ENCODE measurements at places on chromosomes 5 and 9.
A peak's percentile ranks its signal among the peaks of the same experiment; 100 is the strongest.

DNA sequence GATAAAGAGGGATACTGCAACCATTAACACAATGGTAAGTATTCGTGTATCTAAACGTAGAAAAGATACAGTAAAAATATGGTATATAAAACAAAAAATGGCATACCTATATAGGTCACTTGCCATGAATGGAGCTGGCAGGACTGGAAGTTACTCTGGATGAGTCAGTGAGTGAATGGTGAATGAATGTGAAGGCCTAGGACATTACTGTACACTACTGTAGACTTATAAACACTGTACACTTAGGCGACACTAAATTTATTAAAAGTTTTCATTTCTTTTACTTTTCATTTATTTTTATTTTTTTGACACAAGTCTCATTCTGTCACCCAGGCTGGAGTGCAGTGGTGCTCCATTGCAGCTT is 14.1 kb downstream of the TDRD7 start:
- DNase-seq = no peak

DNA sequence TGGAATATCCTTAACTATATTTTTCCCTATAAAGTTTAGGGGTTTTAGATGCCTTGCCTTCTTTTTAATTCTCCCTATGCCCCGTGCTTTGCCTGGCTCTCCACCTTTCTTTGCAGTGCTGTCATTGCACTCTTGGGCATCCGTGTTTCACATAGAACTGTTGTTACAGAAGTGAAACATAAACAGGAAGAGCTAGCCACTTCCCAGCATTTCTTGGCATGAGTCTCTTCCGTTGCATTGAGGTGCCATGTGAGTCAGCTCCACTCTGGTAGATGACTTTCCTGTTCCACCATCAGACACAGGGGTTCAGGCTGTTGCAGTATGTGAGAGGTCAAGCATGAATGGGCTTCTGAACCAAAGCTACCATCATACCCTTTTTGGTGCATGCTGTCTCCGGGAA is 73.4 kb downstream of the ANGPTL2 start:
- no peak for DNase-seq

DNA sequence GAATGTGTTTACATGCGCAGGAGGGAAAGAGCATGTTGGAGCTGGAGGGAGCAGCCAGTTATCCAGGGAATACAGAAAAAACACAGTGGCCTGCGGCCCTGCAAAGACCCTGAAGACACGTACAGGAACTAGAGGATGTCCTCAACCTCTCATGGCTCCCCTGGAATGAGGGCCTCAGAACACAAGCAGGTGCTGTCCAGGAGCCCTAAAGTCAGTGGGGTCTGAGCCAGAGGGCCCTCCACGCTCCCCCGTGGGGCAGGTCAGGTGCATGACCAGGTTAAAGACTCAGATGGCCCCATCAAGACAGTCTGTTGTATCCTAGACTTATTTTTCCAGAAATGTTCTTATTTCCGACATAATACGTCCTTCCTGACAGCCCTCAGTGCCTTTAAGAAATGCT is 106.9 kb downstream of the ROR2 start:
- DNase-seq = no peak

DNA sequence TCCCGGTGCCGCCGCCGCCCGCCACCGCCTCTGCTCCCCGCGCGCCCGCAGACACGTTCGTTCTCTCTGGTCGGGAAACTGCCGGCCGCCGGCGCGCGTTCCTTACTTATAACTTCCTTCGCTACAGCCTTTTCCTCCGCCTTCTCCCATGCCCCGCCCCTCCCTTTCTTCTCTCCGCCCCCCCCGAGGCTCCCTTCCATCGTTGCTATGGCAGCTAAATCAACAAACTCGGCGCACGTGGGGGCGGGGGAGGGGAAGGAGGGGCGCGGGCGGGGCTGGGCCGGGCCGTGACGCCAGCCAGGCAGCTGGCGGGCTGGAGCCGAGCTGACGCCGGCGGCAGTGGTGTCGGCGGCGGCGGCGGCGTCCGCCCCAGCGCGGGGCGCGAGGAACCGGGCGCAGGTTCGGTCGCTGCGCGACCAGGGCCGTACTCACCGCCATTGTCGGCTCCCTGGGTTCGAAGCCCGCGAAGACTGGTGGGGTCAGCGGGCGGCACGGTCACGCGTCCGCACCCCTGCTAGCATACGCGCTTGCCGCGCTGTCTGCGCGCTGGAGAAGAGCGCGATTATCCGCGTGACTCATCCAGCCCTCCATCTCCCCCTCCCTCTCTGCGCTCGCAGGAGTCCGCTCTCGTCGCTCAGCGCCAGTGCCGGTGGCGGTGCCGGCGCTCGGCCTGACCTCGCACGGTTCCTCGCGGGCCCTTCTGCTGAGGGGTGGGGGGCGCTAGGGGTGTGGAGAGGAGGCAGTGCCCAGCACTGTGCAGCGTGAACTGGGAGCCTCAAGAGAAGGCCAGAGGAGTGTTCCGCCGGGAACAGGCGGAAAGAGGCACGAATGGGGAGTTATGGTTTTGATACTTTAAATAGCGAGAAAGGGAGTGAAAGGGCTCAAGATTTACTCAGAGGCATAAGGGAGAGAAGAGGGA is at the start of gene KLF4:
KLF4 (minus strand) TSS at position 83 of the 919 bp plus-strand sequence. CDS start 597 bp downstream, outside the sequence.
- DNase-seq = peak; percentile 66

GRCh38 chr5:131270809-131271208 is 7.0 kb downstream of the CDC42SE2 start:
- DNase-seq = no peak

- no peak for DNase-seq
Measured at GRCh38 chr9:102479191-102479590, 515.9 kb upstream of the CYLC2 start.

DNA sequence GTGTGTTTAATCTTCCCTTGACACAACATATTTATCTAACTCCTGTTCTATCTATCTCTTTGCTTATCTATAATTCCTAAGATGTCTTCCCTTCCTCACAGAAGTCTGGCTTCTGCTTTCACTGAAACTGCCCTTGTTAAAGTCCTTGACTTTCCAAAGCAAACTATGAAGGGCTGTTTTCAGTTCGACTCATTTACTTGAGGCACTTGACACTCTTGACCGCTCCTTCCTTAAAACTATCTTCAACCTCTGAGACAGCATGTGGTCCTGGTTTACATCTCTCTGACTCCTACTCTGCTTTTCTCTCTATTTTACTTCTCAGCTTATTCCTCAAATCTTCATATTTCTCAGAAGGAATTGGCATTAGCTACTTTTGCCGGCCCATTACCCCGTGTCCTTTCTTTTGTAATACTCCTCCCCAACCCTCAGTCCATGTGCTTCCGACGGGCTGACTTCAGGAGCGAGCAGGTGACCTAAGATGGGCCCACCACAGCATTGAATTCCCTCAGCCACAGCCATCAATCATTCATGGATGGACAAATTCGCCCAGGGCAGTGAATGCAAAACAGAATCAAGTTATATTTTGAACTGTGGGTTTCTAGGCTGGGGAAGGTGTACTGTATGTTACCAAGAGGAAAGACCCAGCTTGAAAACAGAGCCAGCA is 1089.2 kb downstream of the PTPRD start:
- no peak for DNase-seq

- no peak for DNase-seq
Measured at GRCh38 chr9:108905494-108905893, 28.4 kb downstream of the ELP1 start.

DNA sequence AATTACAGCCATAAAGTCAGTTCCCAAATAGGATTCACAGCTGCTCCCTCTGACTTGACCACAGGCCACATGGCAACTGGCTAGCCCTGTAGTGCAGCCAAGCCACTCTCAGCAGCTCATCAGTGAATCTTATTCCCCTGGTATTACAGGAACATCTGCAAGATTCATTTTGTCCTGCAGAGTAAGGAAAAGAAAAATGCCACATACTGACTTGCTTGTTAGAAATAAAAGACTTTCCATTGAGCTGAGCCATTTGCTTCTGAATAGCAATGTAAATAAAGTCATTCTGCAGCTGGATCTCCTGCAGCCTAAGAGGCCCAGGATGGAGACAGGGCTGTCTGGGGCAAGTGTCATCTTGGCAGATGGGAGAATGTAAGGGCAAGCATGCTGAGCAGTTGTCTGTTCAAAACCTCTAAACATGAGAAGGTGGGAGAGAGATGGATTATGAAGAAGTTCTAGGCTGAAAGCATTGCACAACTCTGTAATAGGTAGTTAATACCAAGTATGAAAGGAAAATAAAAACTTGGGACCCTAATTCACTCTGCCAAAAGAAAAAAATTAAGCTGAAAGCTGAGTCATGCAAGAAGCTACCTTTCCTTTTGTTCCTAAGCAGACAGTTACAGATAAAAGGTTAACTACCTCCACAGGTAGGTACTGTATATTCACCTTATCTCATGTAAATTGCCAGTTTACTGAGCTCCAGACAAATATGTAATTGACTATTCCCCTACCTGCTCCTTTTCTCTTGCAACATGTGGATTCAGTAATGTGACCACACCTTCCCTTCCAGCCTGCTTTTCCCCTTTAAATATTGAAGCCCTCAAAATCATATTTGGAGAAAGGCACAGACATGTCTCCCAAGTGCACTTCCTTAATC is 244.4 kb upstream of the RAI14 start:
- no peak for DNase-seq

GRCh38 chr5:132504746-132505145 is 14.2 kb upstream of the IRF1 start:
- no peak for DNase-seq

GRCh38 chr5:152869971-152870370 is 464.9 kb upstream of the NMUR2 start:
- no peak for DNase-seq

- no peak for DNase-seq
Measured at GRCh38 chr5:142501890-142502289, 177.1 kb upstream of the SPRY4 start.

GRCh38 chr5:96629774-96630173 is 32.4 kb upstream of the CAST start:
- no peak for DNase-seq

GRCh38 chr5:150642991-150643710 is 2.7 kb downstream of the SYNPO start:
- no peak for DNase-seq

DNA sequence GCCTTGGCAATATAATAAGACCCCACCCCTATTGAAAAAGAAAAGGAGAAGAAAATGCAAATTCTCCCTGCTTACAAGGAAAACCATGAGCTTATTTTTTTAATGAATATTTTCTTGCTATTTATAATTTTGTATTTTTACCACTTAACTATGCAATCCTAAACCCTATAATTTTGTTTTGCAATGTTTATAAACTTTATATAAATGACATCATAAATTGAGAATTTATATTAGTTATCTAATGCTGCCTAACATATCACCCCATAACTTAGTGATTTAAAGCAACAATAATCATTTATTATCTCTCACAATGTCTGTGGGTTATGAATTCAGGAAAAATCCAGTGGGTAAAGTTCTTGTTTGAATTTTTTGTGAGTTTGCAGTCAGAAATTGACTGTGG is 369.1 kb downstream of the TAF11L14 start:
- DNase-seq = no peak

GRCh38 chr5:176416965-176417364 is 626 bp upstream of the CLTB start:
- no peak for DNase-seq

- DNase-seq = peak; percentile 46
Measured at GRCh38 chr5:170267431-170268152, 30.0 kb downstream of the LCP2 start.

GRCh38 chr5:73897893-73898292 is 271.9 kb downstream of the ARHGEF28 start:
- DNase-seq = no peak

GRCh38 chr5:170885256-170885655 is 23.4 kb downstream of the RANBP17 start:
- no peak for DNase-seq

- DNase-seq = no peak
Measured at GRCh38 chr9:124222918-124223720, 34.6 kb upstream of the NEK6 start.

DNA sequence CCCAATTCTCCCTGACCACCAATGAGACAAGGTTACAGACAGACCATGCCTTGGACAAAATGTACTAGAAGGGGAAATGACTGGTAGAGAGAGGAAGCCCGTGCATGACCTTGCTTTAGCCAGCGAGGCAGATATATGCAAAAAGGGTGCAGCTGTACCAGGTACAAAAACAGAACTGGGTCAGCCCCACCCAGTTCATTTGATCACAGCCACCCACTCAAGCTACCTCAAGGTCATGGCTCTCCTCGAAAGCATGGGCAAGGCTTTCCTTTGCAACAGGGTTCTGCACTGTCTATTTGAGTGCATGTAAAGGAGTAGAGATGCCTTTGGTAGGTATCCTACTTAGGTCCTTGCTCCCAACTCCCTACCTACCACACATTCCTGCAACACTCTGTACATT is 33.3 kb downstream of the TLE1 start:
- no peak for DNase-seq

GRCh38 chr9:110303133-110303532 is 34.5 kb downstream of the TXNDC8 start:
- DNase-seq = no peak

GRCh38 chr9:7315746-7316145 is 483.8 kb downstream of the DMAC1 start:
- no peak for DNase-seq

- DNase-seq = no peak
Measured at GRCh38 chr9:5909976-5910375, 19.3 kb downstream of the MLANA start.

- no peak for DNase-seq
Measured at GRCh38 chr5:17069995-17070511, 134.0 kb upstream of the MYO10 start.

DNA sequence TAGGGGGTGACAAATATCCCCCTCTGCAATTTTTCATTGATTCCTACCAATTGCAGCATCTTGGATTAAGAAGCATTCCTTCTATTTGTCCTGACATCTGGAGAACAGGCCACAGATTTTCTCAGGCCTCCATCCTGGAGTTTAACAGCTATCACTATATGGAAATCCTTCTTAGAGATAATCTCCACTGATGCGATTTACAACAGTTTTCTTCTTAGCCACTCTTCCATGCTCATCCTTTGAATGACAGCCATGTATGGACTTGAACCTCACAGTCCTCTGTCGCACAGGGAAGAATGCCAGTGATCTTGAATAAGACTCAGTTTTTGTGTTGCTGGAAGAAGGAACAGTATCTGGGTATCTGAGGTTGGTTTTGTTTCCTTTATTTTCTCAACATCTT is 73.2 kb downstream of the PGM5 start:
- DNase-seq = no peak

GRCh38 chr9:129617167-129617566 is 3.7 kb downstream of the C9orf50 start:
- no peak for DNase-seq

DNA sequence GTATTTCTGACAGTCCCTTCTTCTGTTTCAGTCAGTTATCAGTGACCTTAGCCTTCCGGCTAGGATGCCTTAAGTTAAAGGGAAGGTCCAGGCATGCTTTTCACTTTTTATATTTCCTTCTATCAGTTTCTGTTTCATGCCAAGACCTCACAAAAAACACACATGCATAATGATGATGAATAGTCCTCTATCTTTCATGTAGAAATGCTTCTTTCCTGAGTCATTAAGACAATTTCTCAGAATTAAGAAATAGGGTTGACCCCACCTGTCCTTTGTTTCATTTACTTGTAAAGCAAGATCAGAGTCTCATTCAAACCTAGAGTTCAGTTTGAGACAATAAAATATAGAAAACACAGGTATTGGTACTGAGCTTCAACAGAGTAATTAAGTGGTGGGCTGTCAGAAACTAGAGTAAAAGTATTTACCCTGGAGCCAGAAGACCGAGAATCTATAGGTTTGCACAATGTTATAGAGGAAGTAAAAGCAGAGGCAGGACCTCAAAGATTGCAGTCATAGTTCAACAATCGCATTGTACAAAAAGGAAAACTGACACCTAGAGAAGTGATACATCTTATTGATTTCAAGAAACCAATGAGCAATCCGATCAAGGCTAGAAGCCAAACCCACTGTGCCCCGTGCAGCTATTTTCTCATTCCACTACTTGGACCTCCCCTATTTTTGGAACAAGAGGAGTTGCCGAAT is 118.7 kb upstream of the PUM3 start:
- no peak for DNase-seq

- no peak for DNase-seq
Measured at GRCh38 chr5:109351988-109352864, 57.5 kb downstream of the PJA2 start.

All from hypothalamus (tissue), 51 donors.